ENCODE measurements at places on chromosomes 1 and 21.

GRCh38 chr1:19840228-19840627 is 25.1 kb upstream of the RNF186 start:
- no peak for DNase-seq

GRCh38 chr1:43659212-43660166 is 9.5 kb downstream of the KDM4A start:
- DNase-seq = peak; percentile 71

GRCh38 chr1:44829506-44830384 is 13.3 kb downstream of the PTCH2 start:
- DNase-seq = no peak

- DNase-seq = no peak
These were observed 49.6 kb upstream of the LBR start for GRCh38 chr1:225477296-225477911.

DNA sequence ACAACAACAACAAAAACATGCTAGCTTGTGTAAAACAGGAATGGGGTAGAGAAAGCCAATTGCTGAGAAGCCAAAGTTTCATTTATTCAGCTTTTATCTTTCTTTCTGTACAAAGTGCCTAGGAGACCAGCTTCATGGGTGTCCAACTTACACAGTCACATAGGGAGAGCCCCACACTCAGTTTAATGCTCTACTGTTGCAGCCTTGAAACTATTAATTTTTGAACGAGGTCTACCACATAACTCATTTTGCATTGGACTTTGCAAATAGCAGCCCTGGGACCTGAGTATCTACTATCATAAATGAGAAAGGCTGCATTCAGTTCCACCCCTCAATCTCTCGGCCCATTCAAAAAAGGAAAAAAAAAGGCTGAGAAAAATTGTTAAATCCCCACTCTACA is 98.8 kb downstream of the ZNF644 start:
- no peak for DNase-seq

GRCh38 chr1:223405507-223405906 is 12.3 kb downstream of the CCDC185 start:
- no peak for DNase-seq

GRCh38 chr21:36454093-36454531 is 25.8 kb downstream of the CLDN14 start:
- DNase-seq = no peak

- no peak for DNase-seq
These were observed 12.2 kb downstream of the PLEKHO1 start for GRCh38 chr1:150161747-150162581.

GRCh38 chr1:114695430-114696058 is at the start of gene AMPD1:
Gene AMPD1, minus strand, starts transcription at chr1:114695546. Its CDS starts 75 bp downstream, at chr1:114695471.
- DNase-seq = no peak

- DNase-seq = no peak
These were observed 534.6 kb upstream of the PTBP2 start for GRCh38 chr1:96187020-96187419.

Data from iPS DF 19.7 (cell line).